ENCODE measurements at places on chromosomes 6 and 20.

DNA sequence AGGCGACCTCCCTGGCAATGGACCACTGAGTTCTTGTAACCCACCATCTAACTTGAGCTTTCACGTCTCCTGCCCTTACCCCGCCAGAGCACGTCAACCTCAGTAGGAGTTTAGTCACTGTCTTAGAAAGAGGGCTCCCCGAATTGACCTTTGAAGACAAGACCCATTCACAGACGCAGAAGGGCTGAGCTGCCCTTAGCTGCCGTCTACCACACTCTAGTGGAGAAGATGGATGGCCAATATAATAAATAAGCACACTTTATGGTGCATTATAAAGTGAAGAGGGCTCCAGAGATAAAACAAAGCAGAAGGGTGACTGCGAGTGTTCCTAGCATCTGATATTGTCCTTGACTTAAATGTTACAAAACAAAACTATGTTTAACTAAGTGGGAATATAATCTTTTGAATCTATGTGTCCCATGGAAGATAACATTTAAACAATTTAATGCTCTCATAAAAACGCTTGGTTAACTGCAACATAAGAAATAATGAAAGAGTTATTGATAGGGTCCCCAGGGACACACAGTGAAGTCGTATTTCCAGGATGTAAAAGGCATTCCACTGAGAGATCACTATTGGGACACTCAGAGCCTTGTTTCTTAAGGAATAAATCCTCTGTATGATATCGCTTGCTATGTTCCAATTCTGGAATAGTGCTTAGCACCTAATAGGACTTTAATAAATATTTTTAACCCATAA is 261.1 kb downstream of the THBS2 start:
- DNase-seq, result no peak

- no peak for DNase-seq
Measured at GRCh38 chr6:44428682-44429081, 41.2 kb downstream of the CDC5L start.

DNA sequence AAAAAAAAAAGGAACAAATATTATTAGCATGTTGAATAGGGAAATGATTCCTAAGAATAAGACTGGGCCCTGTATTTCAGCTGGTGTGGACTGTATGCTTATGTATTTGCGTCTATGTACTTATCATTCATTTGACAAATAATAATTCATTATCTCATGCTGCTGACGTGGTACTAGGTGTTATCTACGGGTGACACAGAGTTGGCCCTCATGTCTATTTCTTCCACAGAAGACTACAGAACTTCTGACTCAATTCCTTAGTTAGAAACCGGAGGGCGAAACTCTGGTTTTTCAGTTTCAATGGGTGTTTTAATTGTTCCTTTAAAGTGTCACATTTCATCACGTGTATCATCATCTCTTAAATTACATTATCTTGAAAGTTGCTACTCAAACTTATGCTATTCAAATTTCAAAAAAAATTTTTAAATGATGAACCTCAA is 305.9 kb downstream of the CLIC5 start:
- no peak for DNase-seq

DNA sequence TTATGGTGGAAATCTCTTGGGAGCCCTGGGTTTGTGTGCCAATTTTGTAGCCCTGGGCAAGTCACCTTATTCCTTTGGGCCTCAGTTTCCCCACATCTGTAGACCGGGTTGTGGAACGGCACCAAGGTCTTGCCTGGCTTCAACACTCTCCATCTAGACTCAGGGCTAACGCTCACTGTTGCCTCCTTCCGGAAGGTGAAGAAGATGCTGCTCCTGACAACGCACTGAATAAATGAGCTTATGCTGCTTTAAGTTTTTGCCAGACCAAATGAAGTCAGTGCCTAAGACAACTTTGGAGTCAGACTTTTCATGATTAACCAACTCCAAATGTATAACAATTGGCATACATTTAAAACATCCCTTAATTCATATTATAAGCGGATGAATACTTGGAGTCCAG is 53.1 kb downstream of the PSMG4 start:
- DNase-seq, result no peak

- no peak for DNase-seq
Measured at GRCh38 chr6:41455818-41456217, 90.4 kb upstream of the FOXP4 start.

DNA sequence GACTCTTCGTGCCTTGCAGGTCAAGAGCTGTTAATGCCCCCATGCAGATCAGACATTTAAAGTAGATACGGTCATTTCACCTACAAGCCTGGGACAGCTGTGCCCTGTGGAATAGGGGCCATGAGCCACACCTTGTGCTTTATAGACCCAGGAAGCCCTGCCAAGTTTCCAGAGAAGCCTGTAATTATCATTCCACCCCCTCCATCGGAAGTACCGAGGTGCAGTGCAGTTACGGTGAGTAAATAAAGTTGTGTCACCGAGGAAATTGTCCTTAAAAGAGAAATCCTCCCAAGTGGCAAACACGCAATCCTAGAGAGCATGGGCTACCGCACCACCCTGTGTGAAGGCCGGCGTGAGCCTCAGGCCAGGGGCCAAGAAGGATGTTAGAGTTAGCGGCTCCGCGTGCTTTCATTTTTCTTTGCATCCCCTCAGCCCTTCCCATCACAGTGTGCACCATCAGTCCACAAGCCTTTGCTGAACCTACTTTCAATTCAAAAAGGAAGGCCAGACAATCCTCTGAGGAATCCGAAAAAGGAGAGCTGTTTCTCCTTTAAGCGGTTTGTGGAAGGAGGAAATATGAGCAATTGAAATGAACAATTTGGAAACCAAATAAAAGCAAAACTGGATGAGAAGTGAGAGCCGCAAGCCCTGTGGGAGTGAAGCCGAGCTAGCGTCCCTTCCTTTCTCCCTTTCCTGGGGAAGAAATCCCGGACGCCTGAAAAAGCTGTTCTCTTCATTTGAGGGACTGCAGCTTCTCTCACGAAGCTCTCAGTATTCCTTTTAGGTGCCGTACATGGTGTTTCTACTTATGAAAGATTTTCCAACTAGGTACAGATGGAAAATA is 183.3 kb upstream of the PDE10A start:
- no peak for DNase-seq

GRCh38 chr6:44284867-44285266 is 14.6 kb downstream of the TMEM151B start:
- DNase-seq, result no peak

GRCh38 chr6:13454286-13455221 is 32.8 kb downstream of the GFOD1 start:
- DNase-seq, result peak; percentile 37

DNA sequence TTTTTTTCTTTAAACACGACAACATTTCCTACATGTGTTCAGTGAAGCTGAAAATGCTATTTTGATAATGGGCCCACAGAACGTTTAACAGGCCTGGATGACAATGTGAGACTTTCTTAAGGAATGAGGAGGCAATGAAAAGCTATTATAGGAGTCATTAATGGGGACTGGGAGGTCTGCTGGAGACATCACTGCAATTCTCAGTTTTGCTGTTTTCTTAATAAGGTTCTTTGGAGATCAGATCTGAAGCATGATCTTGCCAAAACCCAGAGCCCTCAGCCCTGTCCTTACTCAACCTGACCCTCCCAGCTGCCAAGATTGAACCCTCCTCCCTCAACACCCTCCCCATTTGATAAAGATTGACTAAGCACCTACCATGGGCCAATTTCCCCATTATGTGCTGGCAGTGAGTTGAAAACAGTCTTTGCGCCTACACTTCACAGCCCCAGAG is 353.1 kb downstream of the MAFB start:
- no peak for DNase-seq

GRCh38 chr6:116254297-116255056 is 602 bp upstream of the TSPYL4 start:
- DNase-seq, result no peak

GRCh38 chr6:169449221-169449620 is 195.6 kb upstream of the THBS2 start:
- DNase-seq, result no peak

GRCh38 chr6:166621114-166621540 is 5.9 kb downstream of the RPS6KA2 start:
- DNase-seq, result no peak

GRCh38 chr6:50979171-50979525 is 160.5 kb downstream of the TFAP2B start:
- no peak for DNase-seq

- no peak for DNase-seq
Measured at GRCh38 chr20:14012671-14013070, 17.4 kb downstream of the MACROD2 start.

GRCh38 chr6:166286839-166287271 is 21.3 kb downstream of the PRR18 start:
- DNase-seq, result peak; percentile 30

GRCh38 chr20:52261792-52262191 is 70.2 kb upstream of the ZFP64 start:
- DNase-seq, result no peak

DNA sequence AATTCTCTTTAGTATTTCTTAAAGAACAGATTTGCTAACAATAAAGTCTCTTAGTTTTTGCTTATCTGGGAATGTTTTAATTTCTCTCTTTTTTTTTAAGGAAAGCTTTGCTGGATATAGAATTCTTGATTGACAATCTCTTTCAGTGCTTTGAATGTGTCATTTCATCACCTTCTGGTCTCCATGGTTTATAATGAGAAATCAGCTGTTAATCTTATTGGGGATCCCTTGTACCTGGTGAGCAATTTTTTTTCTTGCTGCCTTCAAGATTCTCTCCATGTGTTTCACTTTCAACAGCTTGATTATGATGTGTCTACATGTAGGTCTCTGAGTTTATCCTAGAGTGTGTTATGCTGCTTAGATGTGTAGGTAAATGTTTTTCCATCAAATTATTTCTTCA is 16.4 kb upstream of the PSMF1 start:
- no peak for DNase-seq

GRCh38 chr20:6355754-6356451 is 233.1 kb upstream of the FERMT1 start:
- no peak for DNase-seq

DNA sequence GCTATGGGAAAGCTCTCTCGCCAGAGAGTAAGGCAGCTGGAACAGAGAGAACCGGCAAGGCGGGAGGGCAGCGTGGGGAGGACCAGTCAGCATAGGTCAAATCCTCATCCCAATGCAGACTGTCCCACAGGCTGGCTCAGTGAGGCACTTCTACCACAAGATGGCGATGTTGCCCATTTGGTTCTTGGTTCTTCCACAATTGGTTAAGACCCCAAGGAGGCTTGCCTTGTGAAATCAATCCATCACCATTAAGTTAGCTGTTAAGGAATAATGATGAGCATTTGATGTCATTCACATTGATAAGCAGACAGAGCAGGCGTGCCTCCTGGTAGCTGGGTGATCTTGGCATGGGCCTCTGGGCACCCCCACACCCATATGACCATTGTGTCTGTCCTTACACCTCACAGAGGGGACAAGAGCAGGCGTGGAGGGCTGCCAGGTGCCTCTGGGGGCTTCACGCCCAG is 2.4 kb downstream of the CSTL1 start:
- peak; percentile 24 for DNase-seq

- DNase-seq, result no peak
Measured at GRCh38 chr6:116468293-116468692, 7.1 kb downstream of the CALHM6 start.

DNA sequence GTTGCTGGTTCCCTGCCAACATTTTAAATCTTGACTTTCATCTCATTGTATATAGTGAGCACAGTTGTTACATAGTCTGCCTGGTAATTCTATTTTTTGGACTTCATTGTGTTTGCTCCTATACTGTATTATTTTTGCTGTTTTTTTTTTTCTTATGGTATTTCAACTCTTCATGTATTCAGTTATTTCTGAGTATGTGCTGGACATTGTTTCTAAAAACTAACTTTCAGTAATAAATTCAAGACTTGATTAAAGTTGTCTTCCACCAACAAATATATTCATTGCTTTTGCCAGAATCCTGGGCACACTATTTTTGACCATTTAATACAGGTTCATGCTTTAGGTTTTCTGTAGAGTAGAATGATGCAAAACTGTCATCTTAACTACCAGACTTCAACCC is 698.3 kb downstream of the MAFB start:
- DNase-seq, result no peak

GRCh38 chr6:136306466-136306865 is 16.8 kb upstream of the BCLAF1 start:
- DNase-seq, result no peak

GRCh38 chr6:37583261-37583660 is 83.6 kb upstream of the CCDC167 start:
- peak; percentile 28 for DNase-seq

DNA sequence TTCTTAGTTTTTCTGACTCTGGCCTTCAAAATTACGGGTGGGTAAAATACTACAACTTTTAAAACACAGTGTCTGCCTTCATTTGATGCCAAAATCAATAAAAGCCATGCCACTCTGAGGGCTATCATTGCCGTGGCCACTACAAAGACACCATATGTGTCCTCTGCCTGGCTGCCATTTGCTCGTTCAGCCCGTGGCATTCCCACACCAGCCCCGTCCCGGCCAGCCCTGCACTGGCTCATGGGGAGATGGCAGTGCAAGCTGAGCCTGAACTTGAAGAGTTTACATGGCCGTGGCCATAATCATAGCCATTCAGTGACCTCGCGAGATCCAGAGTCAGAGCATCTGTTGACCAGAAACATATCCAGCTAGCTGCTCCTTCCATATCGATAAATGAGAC is 79.2 kb downstream of the SMOC2 start:
- DNase-seq, result no peak

DNA sequence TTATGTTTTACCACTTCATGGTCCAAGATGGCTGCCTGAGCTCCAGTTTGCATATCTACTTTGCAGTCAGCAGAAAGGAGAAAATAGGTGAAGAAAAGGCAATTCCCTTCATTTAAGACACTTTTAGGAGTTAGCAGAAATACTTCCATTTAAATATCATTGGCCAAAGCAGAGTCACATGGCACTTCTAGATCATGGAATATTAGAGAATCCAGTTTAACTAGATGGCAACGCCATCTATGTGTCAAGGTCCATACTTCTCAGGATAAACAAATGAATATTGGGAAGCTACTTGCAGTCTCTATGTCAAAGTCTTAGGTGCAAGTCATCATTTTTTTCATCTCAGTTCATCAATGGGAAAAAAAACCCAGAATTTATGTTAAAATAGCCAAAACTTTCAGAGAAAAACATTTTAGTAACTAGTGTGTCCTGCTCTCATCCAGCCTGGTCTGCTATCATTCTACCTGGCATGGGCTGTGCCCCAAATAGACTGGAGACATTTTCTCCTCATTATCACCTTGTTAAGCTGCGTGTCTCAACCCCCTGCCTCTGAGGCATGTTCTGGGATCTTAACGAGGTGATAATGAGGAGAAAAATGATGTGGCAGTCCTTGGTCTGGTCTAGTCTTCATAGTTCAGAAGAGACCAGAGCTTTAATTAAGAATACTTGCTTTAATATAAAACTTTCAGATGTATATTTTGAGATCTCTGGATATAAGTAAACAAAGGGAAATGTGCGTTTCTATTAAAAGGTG is 227.3 kb downstream of the TBX18 start:
- no peak for DNase-seq

GRCh38 chr6:45419571-45420082 is 41.9 kb upstream of the SUPT3H start:
- peak; percentile 51 for DNase-seq

GRCh38 chr6:44470746-44471145 is 83.2 kb downstream of the CDC5L start:
- DNase-seq, result no peak
